HAP-1 (cell line): ENCODE measurements at places on chromosomes 3 and 15.

DNA sequence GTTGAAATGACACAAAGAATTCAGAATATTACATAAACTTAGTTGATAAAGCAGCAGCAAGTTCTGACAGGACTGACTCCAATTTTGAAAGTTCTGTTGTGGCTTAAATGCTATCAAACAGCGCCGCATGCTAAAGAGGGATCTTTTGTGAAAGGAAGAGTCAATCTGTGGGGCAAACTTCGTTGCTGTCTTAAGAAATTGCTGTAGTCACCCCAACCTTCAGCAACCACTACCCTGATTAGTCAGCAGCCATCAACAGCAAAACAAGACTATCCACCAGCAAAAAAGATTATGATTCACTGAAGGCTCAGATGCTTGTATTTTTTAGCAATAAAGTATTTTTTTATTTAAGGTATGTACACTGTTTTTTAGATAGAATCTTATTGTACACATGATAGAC lies 14.2 kb downstream of the CRBN start:
- no peak for DNase-seq

GRCh38 chr15:72009222-72009621 lies 108.7 kb downstream of the MYO9A start:
- DNase-seq = no peak

GRCh38 chr3:121878411-121878810 lies 15.8 kb upstream of the SLC15A2 start:
- DNase-seq = no peak

- DNase-seq = no peak
These were observed 153.1 kb downstream of the LIPC start for GRCh38 chr15:58584789-58585461.

DNA sequence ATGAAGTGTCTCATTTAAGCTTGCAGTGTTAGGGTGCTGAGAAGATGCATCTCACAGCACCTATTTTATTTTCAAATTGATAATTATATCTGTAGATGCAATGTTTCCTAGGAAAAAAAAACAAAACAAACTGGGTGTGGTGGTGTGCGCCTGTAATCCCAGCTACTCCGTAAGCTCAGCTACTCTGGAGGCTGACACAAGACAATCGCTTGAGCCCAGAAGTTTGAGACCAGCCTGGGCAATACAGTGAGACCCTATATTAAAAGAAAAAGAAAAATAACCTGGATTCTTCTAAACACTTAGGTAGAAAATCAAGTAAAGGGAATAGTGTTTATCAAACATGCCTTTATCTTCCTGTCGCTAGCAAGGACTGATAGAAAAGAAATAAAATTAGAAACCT lies 1.9 kb downstream of the MINDY2 start:
- no peak for DNase-seq

DNA sequence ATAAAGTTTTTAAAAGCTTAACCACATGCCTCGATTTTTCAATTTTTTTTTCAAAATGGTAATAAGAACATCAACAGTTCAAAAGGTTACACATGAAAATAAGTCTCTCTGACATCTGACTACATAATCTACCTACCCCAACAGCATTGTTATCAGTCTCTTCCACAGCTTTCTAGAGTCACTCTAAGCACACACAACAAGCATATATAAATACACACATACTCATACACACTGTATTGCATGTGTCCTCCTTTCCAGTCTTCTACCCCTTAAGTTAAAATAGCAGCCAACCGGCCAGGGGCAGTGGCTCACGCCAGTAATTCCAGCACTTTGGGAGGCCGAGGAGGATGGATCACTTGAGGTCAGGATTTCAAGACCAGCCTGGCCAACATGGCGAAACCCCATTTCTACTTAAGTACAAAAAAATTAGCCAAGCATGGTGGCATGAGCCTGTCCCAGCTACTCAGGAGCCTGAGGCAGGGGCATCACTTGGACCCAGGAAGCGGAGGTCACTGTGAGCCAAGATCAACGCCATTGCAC lies 12.2 kb downstream of the TBL1XR1 start:
- DNase-seq = no peak

DNA sequence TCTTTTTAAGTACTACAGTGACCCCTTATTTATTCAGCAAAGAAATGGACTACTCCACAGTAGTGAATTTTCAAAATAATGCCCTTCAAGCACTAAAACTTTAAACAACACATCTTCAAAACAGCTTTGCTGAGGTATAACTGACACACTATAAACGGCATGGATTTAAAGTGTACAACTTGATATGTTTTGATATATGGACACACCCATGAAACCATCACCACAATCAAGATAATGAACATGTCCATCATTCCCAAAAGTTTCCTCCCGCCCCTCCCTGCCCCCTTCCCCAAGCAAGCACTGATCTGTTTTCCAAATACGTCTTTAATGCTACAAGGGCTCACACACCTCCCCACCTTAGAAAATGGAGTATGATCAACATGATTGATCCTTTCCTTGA lies 1.6 kb upstream of the FURIN start:
- DNase-seq = no peak

DNA sequence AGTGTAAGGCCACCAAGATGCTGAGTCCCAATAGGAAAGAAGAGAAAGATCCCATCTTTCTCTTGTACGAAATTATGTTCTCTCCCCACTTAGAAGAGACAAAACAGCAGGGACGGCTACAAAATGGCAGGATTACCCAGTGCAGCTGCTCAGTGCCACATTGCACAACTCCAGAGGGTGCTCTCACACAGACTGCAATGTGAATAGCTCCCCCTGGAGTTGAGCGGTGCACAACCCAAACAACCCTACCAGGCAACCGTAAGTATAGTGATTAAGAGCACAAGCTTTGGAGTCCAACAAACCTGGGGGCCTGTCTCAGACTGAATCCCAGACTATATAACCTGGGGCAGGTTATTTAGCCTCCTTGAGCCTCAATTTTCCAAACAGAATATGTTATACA lies 3.1 kb upstream of the BHLHE40 start:
- DNase-seq = peak; percentile 67

- no peak for DNase-seq
These were observed 58.3 kb downstream of the GJD2 start for GRCh38 chr15:34696506-34696905.

- DNase-seq = peak; percentile 28
These were observed 880.8 kb downstream of the ROBO1 start for GRCh38 chr3:78887029-78887428.
